ENCODE measurements at places on chromosomes 2 and 18.

GRCh38 chr2:215107216-215108056 is 31.0 kb downstream of the ABCA12 start:
- no peak for DNase-seq

DNA sequence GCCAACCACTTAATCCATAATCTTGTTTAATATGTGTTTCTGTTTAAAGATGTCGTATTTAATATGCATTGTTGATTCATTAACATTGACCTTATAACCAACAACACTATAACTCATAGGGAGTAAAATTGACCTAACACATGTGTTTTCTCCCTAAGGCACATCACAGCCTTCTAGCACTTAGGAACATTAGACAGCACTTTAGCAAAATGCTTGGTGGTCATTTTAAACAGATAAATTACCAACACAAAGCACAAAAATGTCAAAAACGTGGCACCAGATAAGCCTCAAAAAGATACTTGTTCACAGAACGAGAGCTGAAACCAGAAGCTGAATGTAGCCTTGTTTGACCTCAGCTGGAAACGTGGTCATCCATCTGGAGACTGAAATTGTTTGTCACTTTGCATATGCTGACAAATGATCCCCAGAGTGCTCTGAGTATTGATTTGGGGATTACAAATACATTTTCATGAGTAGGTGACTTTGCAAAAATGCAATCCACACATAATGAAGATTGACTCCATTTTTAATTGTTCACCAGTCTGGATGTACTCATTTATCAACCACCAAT is 139.2 kb downstream of the CCDC102B start:
- DNase-seq: no peak

GRCh38 chr2:172639256-172639655 is 83.4 kb downstream of the PDK1 start:
- no peak for DNase-seq

DNA sequence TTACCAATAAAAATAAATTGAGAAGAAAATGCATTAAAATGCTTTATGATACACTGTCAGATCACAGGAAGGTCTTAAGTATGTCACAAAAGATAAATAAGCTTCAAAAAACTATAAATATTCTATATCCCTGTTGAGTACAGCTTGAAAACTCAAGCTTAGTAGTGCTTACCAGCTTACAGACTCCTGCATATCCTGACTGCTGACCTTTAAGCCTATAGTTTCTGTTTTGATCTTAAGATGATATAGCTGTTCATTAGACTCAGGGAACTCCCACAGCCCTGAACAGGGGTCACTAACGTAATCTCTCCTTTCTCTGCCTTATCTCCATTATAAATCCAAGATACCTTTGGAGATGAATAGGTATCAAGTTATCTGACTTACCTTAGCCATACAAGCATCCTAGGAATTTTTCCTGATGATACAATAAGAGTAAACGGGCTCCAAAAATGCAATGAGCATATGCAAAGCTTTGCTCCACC is 93.7 kb upstream of the RBBP8 start:
- DNase-seq: peak; percentile 36

- no peak for DNase-seq
These were observed 127.8 kb downstream of the ANKRD30BL start for GRCh38 chr2:132033949-132034348.
